ENCODE measurements at places on chromosomes 13 and 19. TPM values are rescaled to one million over a fixed set of nuclear protein-coding genes. Genes with fewer than 3 reads are reported as not detected.

GRCh38 chr13:77918391-77919245 lies at the start of gene EDNRB:
Gene EDNRB (minus strand): TSS chr13:77918831. CDS start chr13:77918573, 258 bp downstream.
- DNase-seq: no peak

- no peak for DNase-seq
Measured at GRCh38 chr19:36064826-36065225, 10.1 kb downstream of the WDR62 start.

DNA sequence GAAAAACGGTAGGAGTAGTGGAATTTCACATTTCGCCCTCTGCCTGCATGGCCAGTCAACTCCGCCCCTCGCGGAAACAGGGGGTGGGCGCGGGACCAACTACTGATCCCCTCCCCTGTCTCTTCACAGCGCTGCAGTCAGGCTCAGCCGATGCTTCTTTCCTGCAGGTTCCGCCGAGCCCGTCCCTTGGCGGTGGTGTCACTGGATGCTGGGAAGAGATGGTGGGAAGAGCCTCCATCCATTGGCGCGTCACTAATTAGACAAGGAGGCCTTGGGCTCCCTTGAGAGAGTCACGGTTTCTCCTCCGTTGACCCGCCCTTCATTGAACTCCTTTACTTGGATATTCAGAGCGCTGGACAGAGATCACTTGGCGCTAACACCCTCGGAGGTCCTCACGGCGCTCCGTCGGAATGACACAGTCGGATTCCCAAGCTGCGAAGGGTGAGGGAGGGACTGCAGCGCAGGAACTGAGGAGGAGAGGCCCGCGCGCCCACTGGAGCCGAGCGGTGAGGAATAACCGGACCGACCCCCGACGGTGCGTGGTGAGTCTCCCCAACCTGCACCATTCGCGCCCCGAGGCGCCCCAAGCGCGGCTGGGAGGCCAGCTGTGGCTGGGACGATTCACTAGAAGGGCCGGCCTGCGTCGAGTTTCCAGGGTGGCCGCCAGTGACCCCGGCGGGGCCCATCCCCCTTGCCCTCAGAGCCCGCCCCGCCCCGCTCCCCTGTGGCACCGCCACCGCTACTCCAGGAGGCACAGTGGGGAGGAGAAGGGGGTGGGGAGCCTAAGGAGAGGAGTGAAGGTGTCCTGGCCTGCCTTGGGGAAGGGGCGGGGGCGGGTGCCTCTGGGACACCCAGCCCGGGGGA lies 11.2 kb upstream of the CEACAM21 start:
- no peak for DNase-seq

DNA sequence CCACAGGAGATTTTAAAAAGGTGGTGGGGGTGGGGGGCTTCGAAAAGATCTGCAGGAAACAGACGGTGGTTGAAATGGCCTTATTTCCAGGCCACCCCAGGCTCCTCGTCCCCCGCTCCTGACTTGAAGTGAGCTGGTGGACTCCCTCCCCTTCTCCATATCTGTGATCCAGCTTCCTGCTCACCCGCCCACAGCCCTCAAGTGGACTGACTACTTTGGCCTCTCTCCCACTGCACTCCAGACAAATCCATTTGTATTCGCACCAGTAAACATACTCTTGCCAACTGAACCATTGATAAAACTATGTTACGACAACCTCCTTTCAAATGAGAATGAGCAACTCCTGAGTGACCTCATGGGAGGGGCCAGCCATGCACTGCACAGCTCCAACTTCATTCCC lies 259.5 kb downstream of the COL4A1 start:
- DNase-seq: no peak

Gene LACC1
- total RNA-seq: 11.8 TPM

Gene KLK11
- total RNA-seq: not detected

- no peak for DNase-seq
Measured at GRCh38 chr19:23788411-23788810, 29.7 kb upstream of the ZNF681 start.

DNA sequence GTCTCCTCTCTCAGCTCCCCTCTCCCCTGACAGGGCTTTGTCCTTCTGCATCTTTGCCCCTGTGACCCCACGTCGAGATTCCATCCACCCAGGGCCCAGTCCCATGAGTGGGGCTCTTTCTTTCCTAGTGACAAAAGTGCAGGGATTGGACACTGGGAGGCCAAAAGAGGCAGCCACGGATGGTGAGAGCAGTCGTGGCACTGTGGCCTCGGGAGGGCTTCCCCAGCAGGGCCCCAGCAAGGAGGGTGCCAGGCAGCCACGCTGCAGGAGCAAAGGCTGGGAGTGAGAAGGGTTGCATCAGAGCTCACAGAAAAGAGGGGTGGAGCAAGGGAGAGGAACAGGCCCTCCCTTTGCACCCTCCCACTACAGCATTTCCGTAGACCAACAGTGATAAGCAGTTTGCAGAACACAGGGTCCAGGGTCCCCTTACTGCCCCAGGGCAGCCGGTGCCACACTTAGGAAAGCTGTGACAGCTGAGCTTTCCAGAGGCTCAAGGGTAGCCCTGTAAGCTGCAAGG lies 4.9 kb downstream of the ZSCAN1 start:
- no peak for DNase-seq

DNA sequence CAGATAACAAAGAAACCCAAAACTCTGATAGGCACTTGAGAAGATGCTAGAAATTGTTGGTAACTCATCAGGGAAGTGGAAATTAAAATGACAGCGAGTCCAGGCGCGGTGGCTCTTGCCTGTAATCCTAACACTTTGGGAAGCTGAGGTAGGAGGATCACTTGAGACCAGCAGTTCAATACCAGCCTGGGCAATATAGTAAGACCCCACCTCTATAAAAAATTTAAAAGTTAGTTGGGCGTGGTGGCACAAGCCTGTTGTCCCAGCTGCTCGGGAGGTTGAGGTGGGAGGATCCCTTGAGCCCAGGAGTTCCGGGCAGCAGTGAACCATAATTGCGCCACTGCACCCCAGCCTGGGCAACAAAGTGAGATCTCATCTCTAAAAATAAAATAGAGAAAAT lies 2.6 kb upstream of the RYR1 start:
- no peak for DNase-seq

Gene SLC10A2
- not detected for total RNA-seq

DNA sequence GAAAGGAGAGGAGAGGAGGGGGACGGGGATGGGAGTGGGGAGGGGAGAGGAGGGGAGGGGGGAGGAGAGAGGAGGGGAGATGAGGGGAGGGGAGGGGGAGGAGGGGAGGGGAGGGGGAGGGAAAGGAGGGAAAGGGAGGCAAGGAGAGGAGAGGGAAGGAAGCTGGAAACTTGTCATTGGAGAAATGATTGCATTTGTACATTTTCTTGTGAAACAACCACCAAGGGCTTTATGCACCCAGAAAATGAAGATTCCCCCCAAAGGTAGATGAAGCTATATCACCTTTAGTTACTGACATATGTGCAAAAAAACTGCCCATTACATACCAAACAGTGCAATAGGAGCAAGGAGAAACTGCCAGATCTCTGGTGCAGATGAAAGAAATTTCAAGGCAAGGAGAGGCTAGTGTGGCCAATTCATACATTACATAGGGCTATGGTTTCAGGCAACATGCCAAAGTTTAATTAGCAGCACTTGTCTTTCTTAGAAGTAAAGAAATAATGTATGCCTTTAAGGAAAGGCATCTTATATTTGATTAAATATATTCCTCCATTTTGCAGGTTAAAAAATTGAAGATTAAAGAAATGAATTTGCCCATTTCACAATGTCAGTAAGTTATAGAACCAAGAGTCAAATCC lies 49.5 kb upstream of the STK24 start:
- no peak for DNase-seq

DNA sequence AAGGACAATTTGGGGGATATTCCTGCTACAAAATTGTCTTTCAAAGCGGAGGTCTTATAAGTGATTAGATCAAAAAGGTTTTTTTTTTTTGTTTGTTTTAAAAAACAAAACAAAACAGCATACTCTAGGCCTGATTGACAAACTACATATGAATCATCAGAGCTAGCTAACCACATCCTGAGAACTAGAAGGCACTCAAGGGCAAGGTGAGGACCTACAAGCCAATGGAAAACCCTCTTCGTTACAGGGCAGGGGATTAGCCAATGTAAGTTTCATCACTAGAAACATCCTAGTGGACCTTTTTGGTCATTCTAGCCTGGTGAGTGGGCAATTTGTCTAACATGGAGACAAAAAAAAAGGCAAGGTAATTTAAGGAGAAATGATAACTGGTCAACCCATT lies 428.6 kb downstream of the RFC3 start:
- DNase-seq: no peak

GRCh38 chr13:44263751-44264620 lies 109.6 kb upstream of the SERP2 start:
- no peak for DNase-seq

DNA sequence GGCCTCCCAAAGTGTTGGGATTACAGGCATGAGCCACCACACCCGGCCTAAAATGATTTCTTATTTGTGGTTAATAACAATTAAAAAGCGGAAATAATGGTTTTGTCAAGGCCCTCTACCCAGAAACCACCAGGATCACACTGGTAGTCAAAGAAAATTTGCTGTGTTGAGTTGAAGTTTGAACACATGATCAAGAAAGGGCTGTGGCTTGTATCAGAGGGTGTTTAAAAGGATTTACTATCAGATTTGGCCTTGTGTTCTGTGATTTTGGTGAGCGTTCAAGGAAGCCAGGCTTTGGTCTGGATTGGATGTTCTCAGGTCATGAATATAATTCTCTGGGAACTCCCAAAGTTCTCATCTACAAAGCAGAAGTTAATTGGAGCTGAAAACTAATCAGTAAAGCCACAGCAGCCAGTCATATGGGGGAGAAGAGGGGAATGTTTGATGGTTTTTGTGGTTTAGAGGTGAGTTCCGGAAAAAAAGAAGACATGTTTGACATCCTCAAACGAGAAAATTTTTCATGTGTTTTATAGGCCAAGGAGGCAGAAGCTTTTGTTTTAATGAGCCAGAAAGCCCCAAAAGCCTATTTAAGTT lies 10.6 kb upstream of the ZNF556 start:
- no peak for DNase-seq

- DNase-seq: no peak
Measured at GRCh38 chr19:6983448-6983847, 37.8 kb downstream of the MBD3L2B start.

- no peak for DNase-seq
Measured at GRCh38 chr19:8703223-8703622, 4.6 kb upstream of the ACTL9 start.

Gene DAND5
- total RNA-seq: not detected

All from natural killer cell treated with Interleukin-12 subunit alpha and Interleukin-12 subunit beta and Interleukin-15 and Interleukin-18, amount 100 ng/mL, for 72 hours (primary cell).